Stimulated activated CD8-positive, alpha-beta memory T cell treated with anti-CD3 and anti-CD28 coated beads, Interleukin-2, amount 100 ng/mL, for 48 hours (primary cell): ENCODE measurements at places on chromosomes 2 and 18.

DNA sequence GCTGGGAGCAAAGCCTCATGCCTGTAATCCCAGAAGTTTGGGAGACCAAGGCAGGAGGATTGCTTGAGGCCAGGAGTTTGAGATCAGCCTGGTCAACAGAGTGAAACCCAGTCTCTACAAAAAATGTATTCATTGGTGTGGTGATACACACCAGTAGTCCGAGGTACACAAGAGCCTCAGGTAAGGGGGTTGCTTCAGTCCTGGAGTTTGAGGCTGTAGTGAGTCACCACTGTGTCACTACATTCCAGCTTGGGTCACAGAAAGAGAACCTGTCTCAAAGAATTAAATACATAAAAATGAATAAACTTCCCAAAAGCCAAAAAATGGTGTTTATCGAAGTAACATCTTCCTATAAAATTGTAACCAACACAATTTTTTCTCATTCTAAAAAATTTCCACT lies 568.1 kb upstream of the LINC00305 start:
- DNase-seq, result no peak

DNA sequence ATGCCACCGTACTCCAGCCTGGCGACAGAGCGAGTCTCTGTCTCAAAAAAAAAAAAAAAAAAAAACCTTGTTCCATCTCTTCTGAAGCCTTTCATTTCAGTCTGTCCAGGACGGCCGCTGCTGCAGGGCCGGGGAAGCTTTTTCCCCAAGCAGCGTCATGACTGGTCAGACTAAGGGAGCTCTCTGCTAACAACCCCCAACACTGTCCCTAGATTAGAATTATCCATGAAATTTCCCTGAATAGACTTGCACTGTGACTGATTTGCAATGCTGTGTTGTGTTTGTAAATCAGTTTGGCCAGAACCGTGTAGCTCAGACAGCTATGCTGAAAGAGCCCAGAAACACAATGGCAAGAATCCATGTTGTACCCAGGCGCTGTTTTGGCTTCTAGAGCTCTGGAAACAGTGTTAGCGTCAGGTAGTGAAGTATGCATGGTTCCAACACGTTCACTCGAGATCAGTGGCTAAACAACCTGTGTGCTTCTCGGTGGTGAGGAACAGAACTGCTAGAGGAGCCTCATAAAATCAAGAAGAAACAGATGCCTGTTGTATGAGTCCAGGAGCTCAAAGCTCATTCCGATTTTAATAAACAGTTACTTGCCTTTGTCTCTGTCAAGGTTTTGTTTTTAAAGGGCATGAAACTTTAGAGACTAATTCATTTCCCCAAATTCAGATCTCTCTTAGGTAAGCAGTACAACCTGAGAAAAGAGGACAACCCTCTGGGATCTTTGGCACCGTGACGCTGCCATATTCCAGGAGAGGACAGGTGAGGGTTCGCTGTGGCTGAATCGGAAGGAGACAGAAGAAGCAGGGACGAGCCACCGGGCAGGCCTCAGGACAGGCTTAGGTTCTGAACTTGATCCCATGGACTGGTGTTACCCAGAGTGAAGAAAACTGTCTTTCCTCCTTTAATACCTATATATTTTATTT lies 43.5 kb downstream of the GORASP2 start:
- no peak for DNase-seq

- no peak for DNase-seq
These were observed 477.2 kb downstream of the ZEB2 start for GRCh38 chr2:144042751-144043150.

GRCh38 chr2:127305990-127306585 lies 12.1 kb upstream of the ERCC3 start:
- DNase-seq, result no peak

GRCh38 chr2:39156846-39157245 lies 36.0 kb upstream of the SOS1 start:
- no peak for DNase-seq

GRCh38 chr2:59237311-59237710 lies 996.2 kb upstream of the FANCL start:
- no peak for DNase-seq

- no peak for DNase-seq
These were observed 6.3 kb downstream of the HS6ST1 start for GRCh38 chr2:128312411-128312810.

DNA sequence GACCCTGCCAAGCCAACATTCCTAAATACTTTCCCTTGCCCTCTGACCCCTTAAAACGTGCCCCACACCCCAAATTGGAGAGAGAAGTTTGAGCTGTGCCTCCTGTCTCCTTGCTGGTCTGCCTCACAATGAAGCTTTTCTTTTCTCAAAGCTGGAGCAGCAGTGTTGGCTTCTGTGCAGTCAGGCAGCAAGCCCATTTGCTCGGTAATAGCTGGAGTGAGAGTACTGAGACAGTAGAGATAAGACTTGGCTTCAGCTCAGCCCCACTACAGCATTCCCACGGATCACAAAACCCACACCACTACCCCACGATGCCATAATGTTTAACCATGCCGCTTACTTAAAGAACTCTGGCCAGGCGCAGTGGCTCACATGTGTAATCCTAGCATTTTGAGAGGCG lies 73.0 kb downstream of the NCAPH start:
- no peak for DNase-seq

DNA sequence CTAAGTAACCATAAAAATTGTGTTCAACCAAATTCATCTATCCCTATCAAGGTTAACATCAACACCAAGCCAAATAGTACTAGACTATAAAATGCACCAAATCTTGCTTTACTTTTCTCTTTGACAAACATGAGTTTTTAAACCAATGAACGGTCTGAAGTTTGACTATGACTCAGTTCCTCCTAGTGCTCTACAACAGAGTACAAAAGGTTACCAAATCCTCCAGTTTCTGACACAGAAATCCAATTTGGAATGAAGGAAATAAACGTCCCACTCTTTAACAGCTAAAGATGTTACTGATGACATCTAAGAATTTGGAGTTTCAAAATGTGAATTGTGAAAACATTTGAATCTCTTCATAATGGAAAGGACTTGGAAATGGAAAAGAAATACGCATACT lies 11.8 kb upstream of the ACVR1 start:
- DNase-seq, result no peak

GRCh38 chr2:148602885-148603561 lies 41.5 kb upstream of the EPC2 start:
- no peak for DNase-seq

GRCh38 chr18:75216212-75216910 lies 5.8 kb downstream of the TSHZ1 start:
- no peak for DNase-seq

DNA sequence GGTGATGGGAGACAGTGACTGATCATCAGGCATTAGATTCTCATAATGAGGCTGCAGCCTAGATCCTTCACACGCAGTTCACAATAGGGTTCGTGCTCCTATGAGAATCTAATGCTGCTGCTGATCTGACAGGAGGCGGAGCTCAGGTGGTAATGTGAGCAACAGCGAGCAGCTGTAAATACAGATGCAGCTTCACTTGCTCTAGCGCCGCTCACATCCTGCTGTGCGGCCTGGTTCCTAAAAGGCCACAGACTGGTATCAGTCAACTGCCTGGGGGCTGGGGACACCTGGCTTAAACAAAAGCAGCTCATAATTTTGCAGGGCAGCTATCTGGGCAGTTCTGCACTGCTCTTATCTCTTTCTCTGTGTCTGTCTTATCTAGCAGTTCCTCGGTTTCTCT lies 20.4 kb upstream of the CD226 start:
- no peak for DNase-seq

- peak; percentile 60 for DNase-seq
These were observed 12.3 kb upstream of the TEX51 start for GRCh38 chr2:126886211-126886915.

GRCh38 chr2:163580757-163581156 lies 155.1 kb downstream of the FIGN start:
- DNase-seq, result no peak

DNA sequence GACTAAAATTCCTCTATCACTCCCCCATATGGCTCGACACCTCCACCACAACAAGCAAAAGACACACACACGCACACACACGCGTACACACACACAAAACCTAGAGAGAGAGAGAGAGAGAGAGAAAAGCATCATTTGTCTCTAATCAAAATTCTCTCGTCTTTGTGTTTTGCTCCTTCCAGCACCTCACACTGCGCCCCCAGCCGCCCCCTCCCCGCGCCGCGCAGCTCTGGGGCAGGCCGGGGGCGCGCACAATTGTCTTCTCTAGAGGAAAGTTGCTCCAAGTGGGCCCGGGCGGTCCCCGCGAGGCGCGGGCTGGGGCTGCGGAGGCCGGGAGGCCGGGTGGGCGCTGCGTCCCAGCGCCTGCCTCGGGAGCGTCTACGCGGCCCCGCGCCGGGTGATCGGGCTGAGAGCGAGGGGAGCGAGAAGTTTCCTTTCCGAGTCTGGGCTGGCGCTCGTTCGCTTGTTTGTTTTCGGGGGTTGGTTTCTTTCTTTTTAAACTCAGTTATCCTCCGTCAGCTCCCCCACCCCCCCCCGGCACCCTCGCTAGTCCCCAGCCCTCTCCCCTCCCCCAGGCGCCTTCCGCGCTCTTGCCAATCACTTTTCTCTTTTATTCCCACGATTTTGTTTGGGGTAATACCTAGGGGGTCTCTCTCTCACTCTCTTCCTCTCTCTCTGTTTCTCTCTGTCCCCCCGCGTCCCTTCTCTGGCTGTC lies 4.1 kb downstream of the ZEB2 start:
- DNase-seq, result no peak

GRCh38 chr2:120237491-120237902 lies 14.3 kb upstream of the TMEM185B start:
- DNase-seq, result no peak

- DNase-seq, result no peak
These were observed 99.8 kb downstream of the SH3BP4 start for GRCh38 chr2:235051436-235052260.

GRCh38 chr18:54952026-54952425 lies 7.2 kb downstream of the CCDC68 start:
- DNase-seq, result no peak

DNA sequence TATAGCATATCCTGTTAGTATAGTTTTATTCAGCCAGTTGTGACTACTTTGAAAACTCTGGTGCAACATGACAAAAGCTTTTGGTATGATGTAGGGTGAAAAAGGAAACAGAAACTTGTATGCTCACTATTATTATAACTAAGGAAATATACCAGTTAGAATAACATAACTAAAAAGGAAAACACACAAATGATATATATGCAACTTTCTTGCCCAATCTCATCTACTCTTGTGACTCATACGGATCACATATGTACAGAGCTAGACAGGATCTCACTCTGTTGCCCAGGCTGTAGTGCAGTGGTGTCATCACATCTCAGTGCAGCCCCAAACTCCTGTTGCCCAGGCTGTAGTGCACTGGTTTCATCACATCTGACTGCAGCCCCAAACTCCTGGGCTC lies 12.4 kb upstream of the TLK1 start:
- DNase-seq, result no peak

- DNase-seq, result no peak
These were observed 187.4 kb upstream of the SLC8A1 start for GRCh38 chr2:40639320-40639719.

- no peak for DNase-seq
These were observed 160.9 kb downstream of the FBXO15 start for GRCh38 chr18:73986711-73987110.

DNA sequence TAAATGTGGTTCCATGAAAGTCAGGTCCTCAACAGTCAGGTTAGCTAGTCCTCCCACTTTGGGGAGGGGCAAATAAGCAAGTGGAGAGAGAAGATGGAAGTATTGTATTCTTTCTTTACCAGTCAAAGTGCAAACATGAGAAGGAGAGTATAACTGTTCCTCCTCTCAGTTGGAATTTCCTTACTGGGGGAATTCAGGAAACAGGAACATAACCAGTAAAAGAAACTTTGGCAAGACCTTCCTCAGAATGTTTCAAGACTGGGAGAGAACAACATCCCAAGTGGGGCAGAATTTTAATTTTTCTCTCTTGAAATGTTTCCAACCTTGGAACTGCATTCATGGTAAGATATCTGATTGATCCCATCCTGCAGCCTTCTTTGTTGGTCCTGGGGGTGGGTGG lies 552.4 kb upstream of the TNP1 start:
- DNase-seq, result no peak

GRCh38 chr2:178109813-178110212 lies 2.4 kb upstream of the RBM45 start:
- no peak for DNase-seq

- no peak for DNase-seq
These were observed 2.7 kb upstream of the CCBE1 start for GRCh38 chr18:59699750-59700534.

DNA sequence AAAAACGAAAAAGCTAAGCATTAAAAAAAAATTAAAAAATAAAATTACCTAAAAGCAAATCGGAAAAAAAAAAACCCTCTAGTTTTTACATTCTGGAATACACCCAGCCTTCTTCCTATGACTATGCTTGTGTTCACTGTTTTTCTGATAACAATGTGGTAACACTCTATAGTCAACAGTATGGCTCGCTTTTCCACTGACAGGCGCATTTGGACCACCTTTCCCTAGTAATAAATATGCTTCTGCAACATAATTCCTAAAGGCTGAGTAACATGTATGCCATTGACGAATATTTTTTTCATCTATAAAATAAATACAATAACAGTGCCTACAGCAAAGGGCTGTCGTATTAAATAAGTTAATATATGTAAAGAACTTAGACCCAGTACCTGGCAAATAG lies 27.9 kb downstream of the NOL10 start:
- DNase-seq, result no peak

DNA sequence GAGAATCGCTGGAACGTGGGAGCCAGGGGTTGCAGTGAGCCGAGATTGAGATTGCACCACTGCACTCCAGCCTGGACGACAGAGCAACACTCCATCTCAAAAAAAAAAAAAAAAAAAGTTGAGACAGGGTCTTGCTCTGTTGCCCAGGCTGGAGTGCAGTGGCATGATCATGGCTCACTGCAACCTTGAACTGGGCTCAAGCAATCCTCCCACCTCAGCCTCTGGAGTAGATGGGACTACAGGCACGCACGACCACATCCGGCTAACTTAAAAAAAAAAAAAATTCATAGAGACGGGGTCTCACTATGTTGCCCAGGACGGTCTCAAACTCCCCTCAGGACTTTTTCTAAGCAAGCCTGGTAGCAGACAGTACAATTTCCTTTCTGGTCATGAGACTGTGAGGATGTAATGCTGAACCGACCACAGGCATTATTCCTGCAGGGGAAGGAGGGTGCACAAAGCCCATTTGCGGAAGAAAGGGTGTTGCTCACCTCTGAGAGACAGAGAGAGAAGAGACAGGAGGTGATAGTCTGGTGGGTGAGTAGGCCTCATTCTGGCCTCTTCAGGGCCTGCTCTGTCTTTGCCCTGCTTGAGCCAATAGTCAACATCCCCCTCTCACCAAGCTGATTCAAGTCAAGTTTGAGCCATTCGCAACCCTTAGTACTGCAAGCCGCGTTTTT lies 205.3 kb downstream of the ZFP36L2 start:
- no peak for DNase-seq

GRCh38 chr2:110717734-110718133 lies 14.6 kb upstream of the ACOXL start:
- no peak for DNase-seq
